Esophagus muscularis mucosa (tissue), 4 donors: ENCODE measurements at places on chromosomes 3 and 15. TPM values are rescaled to one million over a fixed set of nuclear protein-coding genes. Genes with fewer than 3 reads are reported as not detected.

The AMIGO3 gene
- total RNA-seq, result 1.7 TPM

The BNC1 gene
- 0.11 TPM for total RNA-seq

The EPHB3 gene
- total RNA-seq, result 2.5 TPM

The CYP19A1 gene
- total RNA-seq, result 3.5 TPM

The RAD51 gene
- 0.92 TPM for total RNA-seq
